Activated CD4-positive, alpha-beta T cell treated with anti-CD3 and anti-CD28 coated beads for 24 hours (primary cell): ENCODE measurements at places on chromosomes 13 and 19.

GRCh38 chr13:36788276-36788675 lies 30.7 kb upstream of the RFXAP start:
- DNase-seq = no peak

DNA sequence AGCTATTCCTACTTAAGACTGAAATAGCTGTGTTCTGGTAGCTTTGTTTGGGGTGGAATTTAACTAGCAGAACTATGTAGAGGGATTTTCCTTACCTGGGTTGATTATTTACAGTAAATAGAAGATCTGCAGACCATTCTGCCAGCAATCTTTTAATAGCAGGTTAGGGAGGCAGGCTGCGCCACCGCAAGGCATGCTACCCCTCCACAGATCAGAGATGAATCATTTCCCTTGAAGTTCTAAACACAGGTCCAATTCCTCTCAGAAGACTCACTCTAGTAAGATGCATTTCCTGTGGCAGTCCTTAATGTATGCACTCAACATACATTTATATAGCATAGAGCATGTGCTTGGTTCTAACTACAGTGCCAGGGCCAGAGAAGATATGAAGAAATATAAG lies 109.0 kb downstream of the TNFRSF19 start:
- DNase-seq = no peak

GRCh38 chr13:31947506-31947905 lies 84.1 kb upstream of the FRY start:
- DNase-seq = no peak

- DNase-seq = no peak
These were observed 11.3 kb upstream of the PLA2G4C start for GRCh38 chr19:48121909-48122371.

- DNase-seq = no peak
These were observed 1.4 kb downstream of the MLNR start for GRCh38 chr13:49221590-49221965.

DNA sequence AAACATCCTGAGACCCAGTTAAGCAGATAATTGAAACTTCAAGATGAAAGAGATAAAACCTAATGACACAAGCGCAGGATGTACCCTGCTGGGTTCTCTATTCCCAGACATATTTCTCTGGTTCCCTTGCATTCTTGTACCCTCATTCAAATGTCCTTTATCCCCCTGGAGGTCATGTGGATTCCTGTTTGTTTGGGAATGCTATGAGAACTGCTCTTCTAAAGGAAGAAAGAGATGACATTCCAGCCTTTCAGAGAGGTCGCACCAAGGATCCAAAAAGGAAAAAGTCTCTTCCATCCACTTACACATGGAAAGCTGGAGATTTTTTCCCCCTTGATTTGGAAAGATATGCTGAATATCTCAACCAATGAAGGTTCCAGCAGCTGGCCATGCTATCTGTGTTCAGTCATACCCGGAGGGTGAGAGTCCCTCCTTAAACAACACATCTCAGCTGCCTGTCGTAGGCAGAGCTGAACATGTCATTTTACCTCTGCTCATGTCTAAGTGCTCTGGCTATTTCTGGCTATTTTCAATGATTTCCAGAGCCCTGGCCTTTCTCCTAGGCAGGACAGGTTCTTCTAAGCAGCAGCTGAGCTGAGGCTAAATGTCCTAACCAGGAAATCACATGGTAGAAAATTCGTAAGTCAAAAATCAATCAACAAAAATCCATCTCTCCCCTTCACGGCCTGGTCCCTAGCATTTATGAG lies 52.5 kb downstream of the C13orf42 start:
- DNase-seq = no peak

- DNase-seq = no peak
These were observed 4.6 kb upstream of the CDC16 start for GRCh38 chr13:114230117-114230516.

- no peak for DNase-seq
These were observed 16.5 kb downstream of the AP2S1 start for GRCh38 chr19:46834121-46834520.
